H1 (cell line): ENCODE measurements at places on chromosomes 4 and X. TPM values are rescaled to one million over a fixed set of nuclear protein-coding genes. Genes with fewer than 3 reads are reported as not detected.
A peak's percentile ranks its signal among the peaks of the same experiment; 100 is the strongest.

DNA sequence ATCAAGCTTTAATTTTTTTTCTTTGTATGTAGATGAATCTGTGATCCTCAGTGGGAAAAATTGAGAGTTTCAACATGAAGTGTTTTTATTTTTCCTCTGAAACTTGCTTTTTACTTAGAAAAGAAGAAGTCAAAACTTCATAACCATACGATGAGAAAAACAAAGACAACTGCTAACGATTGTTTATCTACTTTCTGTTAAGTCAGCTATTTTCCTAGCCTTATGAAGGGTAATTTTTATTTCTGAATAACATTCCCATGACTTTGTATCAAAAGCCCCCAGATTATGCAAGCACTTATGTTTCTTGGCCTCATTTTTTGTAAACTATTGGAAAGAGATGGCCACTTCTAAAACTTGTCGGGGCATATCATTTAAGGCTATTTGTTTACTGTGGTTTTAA is 645.1 kb upstream of the PRKX start:
- H3K4me3 ChIP-seq: no peak overlapping the region
- H3K4me1 ChIP-seq: no peaks in the 10 kb centered on the region
- H3K27ac ChIP-seq: no peak overlapping the region
- H3K27me3 ChIP-seq: no peaks in the 10 kb centered on the region
- no peaks in the 10 kb centered on the region for H3K36me3 ChIP-seq

DNA sequence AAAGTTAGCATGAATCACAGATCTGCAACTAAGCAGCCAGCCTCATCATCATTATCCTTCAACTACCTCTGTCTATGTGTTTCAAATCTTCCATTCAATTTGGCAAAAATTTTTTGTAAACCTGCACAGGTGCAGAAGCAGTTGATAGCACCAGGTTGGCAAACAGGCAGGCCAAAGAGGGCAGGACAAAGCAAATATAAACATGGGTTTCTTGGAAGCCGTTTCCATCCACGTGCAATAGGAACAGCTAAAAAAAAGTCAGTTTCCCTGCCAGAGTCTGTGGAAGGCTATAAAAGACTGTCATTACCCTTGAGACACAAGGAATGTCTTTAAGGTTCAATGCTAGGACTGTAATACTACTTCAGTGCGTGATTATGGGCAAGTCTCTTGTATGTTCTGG is 253.2 kb downstream of the PDHA2 start:
- H3K36me3 ChIP-seq: no peaks in the 10 kb centered on the region
- no peak overlapping the region for H3K27ac ChIP-seq
- no peak for DNase-seq

DNA sequence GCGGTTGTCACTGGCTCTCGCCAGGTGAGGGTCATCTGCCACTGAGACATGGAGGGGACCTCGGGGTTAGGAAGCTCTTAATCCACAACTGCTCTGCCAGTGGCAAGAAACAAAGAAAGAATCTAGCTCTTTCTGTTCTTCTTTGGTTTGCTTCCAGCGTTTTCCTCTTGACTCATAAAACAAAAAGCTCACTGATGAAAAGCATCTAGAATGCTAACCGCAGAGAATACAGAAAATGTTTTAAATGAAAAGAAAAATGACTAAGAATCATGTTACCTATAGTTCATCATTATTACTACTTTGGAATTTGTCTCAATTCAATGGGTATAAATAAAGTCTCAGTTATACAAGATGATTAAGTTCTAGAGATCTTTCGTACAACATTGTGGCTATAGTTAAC is 274.8 kb upstream of the TENM3 start:
- H3K4me3 ChIP-seq: no peak overlapping the region
- no peak for DNase-seq
- H3K27ac ChIP-seq: no peak overlapping the region
- no peaks in the 10 kb centered on the region for H3K36me3 ChIP-seq
- H3K4me1 ChIP-seq: no peaks in the 10 kb centered on the region

GRCh38 chrX:53481816-53482465 is 47.8 kb upstream of the HSD17B10 start:
- no peaks in the 10 kb centered on the region; the same call in 1 of the 2 replicates for H3K4me1 ChIP-seq
- no peaks in the 10 kb centered on the region for H3K27me3 ChIP-seq
- H3K36me3 ChIP-seq: no peaks in the 10 kb centered on the region
- no peak overlapping the region for H3K4me3 ChIP-seq
- DNase-seq: peak; percentile 61

DNA sequence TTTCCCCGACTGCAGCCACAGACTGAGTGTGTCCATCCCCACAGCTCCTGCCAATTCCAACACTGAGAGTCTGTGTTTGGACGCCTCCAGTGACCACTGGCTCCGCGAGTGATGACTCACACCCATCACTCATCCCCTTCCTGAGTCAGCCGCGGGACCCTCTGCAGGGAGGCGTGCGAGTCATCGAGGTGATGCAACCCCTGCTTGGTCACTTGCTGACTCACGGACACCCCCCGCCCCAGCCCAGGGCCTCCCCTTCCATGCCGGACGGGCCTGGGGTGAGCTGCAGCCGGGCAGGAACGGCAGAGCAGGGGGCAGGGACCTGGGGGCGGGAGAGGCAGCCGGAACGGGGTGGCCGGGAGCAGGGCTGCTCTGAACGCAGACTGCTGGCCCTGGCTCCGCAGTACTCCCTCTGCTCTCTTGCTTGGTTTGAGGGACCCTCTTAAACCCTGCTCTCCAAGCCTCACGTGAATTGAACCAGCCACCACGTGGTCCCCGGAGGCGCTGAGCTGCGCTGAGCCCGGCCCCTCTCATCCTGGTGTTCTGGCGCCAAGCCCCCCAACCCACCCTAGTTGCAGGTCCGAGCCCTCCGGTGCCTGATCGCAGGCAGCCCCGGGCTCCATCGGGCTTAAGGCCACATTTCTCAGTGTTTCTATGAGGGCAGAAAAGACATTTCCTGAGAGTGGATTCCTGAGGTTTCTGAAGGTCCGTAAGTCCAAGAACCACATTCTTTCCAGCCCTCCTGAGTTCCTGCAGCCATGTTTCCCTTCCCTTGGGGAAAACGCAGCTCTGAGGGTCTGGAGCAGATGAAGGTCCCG is 32.4 kb downstream of the FGFRL1 start:
- no peak overlapping the region for H3K4me3 ChIP-seq
- DNase-seq: peak; percentile 63
- no peaks in the 10 kb centered on the region; the same call in 1 of the 2 replicates for H3K27me3 ChIP-seq
- H3K4me1 ChIP-seq: peaks cover 26% of the 10 kb centered on the region
- H3K27ac ChIP-seq: no peak overlapping the region; the same call in 1 of the 2 replicates
- H3K36me3 ChIP-seq: no peaks in the 10 kb centered on the region

- H3K27ac ChIP-seq: 0 out of 2 replicates have a peak overlapping the region, but pooled peaks have one; percentile 39
- no peak for DNase-seq
- no peaks in the 10 kb centered on the region for H3K27me3 ChIP-seq
- peak overlapping the region; percentile 78 for H3K4me3 ChIP-seq
- no peaks in the 10 kb centered on the region for H3K36me3 ChIP-seq
Measured at GRCh38 chr4:88522702-88523324, 763 bp downstream of the PYURF start.

- no peaks in the 10 kb centered on the region for H3K27me3 ChIP-seq
- H3K4me3 ChIP-seq: no peak overlapping the region
- no peaks in the 10 kb centered on the region; the same call in 1 of the 2 replicates for H3K4me1 ChIP-seq
- H3K36me3 ChIP-seq: no peaks in the 10 kb centered on the region
Measured at GRCh38 chrX:9252182-9252581, 212.7 kb upstream of the TBL1X start.

GRCh38 chr4:186820391-186820891 is 96.8 kb upstream of the FAT1 start:
- H3K4me3 ChIP-seq: no peak overlapping the region
- no peak overlapping the region for H3K27ac ChIP-seq
- DNase-seq: no peak
- no peaks in the 10 kb centered on the region for H3K36me3 ChIP-seq

DNA sequence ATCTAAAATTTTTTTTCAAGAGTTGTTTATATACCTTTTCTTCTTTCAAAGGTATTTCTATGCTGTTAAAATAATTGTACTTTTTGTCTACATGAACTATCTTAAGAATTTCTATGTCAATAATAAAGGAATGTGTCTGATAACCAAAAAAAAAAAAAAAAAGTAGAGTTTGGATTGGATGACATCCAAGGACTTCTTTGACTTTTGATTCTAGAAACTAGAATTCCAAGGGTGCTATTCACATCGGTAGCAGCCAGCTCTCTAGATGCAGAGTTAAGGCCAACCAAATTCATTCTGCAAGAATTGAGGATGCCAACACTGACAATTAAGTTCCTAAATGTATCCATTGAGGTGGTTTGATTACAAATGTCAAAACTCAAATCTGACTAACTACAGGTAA is 42.0 kb upstream of the PRKG2 start:
- no peak overlapping the region for H3K4me3 ChIP-seq
- H3K4me1 ChIP-seq: no peaks in the 10 kb centered on the region

- no peak for DNase-seq
- H3K27me3 ChIP-seq: no peaks in the 10 kb centered on the region
- no peaks in the 10 kb centered on the region for H3K36me3 ChIP-seq
- H3K27ac ChIP-seq: no peak overlapping the region
- no peak overlapping the region for H3K4me3 ChIP-seq
Measured at GRCh38 chrX:87900320-87900908, 382.8 kb downstream of the KLHL4 start.

DNA sequence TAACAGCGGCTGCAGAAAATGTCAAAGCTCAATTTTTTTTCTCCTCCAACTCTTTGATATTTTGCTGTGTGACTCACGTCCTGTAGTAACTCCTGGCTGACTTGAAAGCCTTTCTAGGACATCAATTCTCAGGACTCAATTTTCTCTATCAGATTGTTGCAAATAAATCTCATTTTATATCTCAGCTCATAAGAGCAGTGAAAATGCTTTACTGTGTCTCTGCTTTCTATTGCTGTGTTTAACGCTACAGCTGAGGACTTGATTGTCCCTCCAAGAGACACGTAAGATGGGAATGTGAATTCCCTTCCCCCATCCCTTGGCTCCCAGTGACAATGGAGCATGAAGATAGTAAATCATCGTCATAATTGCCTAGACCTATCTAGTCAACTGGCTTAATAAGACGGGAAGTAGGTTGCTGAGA is 20.5 kb upstream of the CBR4 start:
- H3K4me1 ChIP-seq: no peaks in the 10 kb centered on the region; the same call in 1 of the 2 replicates
- DNase-seq: no peak
- no peak overlapping the region for H3K4me3 ChIP-seq
- H3K36me3 ChIP-seq: no peaks in the 10 kb centered on the region

DNA sequence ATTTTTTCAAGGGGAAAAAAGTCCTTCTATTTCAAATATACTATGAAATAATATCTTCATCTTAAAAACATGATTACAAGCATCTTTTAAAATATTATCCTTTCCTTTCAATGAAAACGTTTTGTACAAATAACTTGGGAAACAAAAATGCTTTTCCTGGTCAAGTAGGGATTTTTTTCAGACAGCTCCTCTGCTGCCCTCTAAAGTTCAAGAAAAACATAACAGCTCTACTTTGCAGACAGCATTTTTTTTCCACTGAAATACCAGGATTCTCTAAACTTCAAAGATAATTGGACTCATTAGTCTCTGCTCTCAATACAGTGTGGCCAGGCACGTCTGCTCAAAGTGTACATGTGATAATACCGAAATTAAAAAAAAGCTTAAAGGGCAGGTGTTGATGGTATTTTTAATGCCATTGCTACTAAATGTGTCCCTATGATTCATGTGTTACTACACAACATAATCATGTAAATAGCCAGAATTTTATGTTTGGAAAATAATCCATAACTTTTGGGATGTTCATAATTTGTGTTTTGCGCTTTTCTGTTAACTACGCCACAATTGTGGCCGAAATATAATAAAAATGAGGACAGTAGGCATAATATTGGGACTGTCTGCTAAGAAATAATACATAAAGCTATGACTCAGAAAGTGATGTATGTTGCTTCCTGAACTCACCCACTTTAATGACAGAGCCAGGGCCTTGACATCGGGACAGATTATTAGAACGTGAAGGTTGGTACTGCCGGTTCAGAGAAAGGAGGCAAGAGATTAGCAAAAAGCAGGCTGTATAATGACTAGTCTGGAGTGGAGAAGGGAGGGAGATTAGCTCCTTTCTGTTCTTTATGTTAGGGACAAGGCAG is 478.9 kb downstream of the KCNIP4 start:
- no peaks in the 10 kb centered on the region for H3K27me3 ChIP-seq
- H3K4me3 ChIP-seq: no peak overlapping the region
- H3K27ac ChIP-seq: no peak overlapping the region

GRCh38 chr4:180422989-180423711 is 1820.1 kb upstream of the TENM3 start:
- DNase-seq: no peak
- no peaks in the 10 kb centered on the region for H3K36me3 ChIP-seq
- no peak overlapping the region for H3K4me3 ChIP-seq
- H3K27me3 ChIP-seq: no peaks in the 10 kb centered on the region
- H3K4me1 ChIP-seq: no peaks in the 10 kb centered on the region

DNA sequence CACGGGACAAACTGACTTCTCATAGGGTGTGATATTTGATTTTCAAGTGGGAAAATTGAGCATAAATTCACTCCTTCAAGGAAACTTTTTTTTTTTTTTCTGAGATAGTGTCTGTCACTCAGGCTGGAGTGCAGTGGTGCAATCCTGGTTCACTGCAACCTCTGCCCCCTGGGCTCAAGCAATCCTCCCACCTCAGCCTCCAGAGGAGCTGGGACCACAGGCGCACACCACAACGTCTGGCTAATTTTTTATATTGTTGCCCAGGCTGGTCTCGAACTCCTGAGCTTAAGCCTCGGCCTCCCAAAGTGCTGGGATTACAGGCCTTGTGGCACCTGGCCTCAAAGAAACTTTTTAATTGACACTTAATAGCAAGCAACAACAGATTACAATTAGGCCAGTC is 13.8 kb downstream of the CLDN34 start:
- H3K27me3 ChIP-seq: no peaks in the 10 kb centered on the region
- no peaks in the 10 kb centered on the region for H3K36me3 ChIP-seq
- no peak overlapping the region for H3K27ac ChIP-seq
- DNase-seq: no peak

DNA sequence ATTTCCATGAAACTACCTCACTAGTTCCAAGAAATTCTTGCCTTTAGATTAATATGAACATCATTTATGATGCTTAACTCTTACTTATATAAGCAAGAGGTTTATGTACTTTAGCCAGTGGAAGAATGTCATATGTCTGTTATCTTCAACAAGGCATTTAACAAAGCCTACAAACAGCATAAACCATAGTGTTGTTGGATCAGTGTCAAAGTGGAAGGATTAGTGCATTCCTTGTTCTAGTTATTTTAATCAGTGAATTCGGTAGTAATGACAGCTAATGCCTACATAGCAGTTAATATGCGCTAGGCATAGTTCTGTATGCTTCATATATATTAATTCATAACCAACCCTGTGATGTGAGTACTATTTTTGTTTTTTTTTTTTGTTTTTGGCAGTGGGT is 3.1 kb downstream of the PI4K2B start:
- H3K27me3 ChIP-seq: no peaks in the 10 kb centered on the region
- no peak for DNase-seq
- no peaks in the 10 kb centered on the region; the same call in 1 of the 2 replicates for H3K4me1 ChIP-seq
- no peak overlapping the region for H3K27ac ChIP-seq
- no peak overlapping the region for H3K4me3 ChIP-seq
- H3K36me3 ChIP-seq: peaks cover 2% of the 10 kb centered on the region; the same call in 1 of the 2 replicates

The AMER1 gene
- 9.4 and 10.2 TPM in 2 replicates for total RNA-seq

The RAB41 gene
- total RNA-seq: not detected in 2 replicates

The FHDC1 gene
- 27.7 and 28.6 TPM in 2 replicates for total RNA-seq

The BCORL1 gene
- 6.2 and 9.0 TPM in 2 replicates for total RNA-seq

The SSX1 gene
- not detected in 2 replicates for total RNA-seq

The IGSF1 gene
- total RNA-seq: 23.0 and 23.1 TPM in 2 replicates

The ACE2 gene
- 0.29 TPM in 1 of 2 replicates, not detected in the other for total RNA-seq
